NCI-H2029 treated with DMSO at 0.1 percent for 48 hours (cell line): ENCODE measurements at places on chromosomes 7 and 10.

- no peak for DNase-seq
Observed at GRCh38 chr7:84389242-84389641, 194.7 kb upstream of the SEMA3A start.

- no peak for DNase-seq
Observed at GRCh38 chr7:101116898-101117297, 10.0 kb upstream of the SERPINE1 start.

DNA sequence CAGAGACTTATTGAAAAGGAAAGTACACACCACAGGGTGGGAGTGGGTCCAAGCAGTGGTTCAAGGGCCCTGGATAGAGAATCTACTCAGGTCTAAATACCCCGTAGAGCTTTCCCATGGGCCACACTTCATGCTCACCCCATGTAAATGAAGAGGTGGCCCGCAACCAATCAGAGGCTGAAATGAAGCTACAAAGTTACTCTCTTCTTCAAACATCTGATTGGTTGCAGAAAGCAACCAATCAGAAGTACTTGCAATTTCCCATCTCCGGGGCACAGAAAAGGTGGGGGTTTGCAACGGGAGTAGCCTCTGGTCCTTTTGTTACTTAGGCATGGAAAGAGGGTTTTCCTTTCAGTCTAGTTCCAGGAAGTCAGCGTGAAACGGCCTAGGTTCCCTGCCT is 15.2 kb upstream of the GALNTL5 start:
- DNase-seq, result no peak

- DNase-seq, result no peak
Observed at GRCh38 chr10:4431114-4431863, 394.7 kb upstream of the AKR1E2 start.

DNA sequence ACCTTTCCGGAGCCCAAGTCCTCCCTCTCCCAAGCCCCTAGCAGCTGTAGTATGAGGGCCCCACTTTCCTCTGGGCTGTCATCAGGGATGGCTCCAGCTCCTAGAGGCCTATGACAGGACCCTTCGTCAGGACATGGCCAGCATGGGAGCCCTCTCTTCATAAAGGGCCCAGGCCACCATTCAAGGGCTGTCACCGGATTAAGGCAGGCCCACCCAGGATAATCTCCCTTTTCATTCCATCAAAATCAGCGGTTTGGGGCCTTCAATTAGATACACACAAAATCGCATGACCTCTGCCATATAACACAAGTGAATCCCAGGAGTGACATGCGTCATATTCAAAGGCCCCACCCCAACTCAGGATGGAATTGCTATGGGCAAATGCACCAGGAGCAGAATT is 12.2 kb upstream of the GDF10 start:
- DNase-seq, result no peak

- DNase-seq, result no peak
Observed at GRCh38 chr10:102603946-102604345, 40.3 kb upstream of the TRIM8 start.

DNA sequence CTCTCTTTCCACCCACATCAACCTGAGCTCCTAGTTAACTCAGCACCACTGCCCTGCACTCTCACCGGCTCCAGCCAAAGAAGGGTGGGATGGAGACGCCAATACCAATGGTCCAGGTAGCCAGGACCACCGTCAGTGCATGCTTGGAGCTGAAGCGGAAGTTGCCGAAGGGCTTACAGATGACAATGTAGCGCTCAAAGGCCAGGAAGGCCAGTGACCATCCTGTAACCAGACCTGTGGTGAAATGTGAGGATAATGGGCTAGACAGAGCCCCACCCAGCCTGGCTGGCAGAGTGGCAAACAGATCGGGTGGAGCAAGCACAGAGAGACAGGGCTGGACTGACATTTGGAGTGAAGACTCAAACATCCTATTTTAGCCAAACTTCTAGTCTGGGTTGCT is 673 bp downstream of the OPN1SW start:
- DNase-seq, result no peak

- no peak for DNase-seq
Observed at GRCh38 chr7:73817121-73817520, 13.7 kb upstream of the CLDN4 start.

DNA sequence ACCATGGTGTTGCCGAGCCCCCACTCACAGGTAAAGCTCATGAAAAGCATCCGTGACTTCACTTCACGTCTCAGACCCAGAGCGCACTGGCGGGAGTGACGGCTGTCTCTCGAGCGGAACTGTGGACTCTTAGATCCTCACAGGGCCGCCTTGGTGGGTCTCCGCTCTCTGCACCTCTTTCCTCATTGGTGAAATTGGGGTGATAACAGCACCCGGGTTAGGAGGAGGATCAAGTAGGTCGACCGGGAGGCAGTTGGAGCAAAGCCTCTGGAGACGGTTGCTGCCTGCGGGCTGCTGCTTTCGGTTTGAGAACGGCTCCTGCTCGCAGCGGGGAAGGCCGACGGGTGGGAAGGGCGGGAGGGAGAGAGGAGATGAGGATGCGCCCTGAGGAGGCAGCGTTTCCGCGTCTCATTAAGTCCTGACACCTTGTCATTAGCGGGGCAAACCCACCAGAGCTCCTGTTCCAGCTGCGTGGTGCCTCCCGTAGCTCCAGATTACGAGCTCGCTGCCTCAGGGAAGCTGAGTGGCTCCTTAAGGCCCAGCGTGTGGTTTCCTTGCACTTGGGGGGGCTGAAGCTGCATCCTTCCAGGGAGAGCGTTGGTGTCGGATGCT is 51.9 kb upstream of the CFAP46 start:
- DNase-seq, result no peak

- DNase-seq, result no peak
Observed at GRCh38 chr7:114622221-114622620, 207.6 kb downstream of the FOXP2 start.

DNA sequence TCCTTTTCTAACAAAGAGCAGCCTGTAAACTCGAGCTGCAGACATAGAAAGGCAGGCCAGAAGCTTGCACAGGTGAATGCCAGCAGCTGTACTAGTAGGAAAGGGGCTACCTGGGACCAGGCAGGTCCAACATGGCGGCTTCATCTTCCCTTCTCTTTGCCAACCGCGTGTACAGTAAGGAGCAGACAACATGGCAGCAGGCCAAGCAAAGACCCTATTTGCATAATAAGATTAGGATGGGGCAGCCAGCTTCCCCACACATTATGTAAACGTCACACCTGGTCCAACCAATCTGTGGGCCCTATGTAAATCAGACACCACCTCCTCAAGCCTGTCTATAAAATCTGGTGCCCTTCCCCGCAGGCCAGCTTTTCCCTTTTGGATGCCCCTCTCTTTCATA is 1186.5 kb upstream of the AUTS2 start:
- DNase-seq, result peak; percentile 63

DNA sequence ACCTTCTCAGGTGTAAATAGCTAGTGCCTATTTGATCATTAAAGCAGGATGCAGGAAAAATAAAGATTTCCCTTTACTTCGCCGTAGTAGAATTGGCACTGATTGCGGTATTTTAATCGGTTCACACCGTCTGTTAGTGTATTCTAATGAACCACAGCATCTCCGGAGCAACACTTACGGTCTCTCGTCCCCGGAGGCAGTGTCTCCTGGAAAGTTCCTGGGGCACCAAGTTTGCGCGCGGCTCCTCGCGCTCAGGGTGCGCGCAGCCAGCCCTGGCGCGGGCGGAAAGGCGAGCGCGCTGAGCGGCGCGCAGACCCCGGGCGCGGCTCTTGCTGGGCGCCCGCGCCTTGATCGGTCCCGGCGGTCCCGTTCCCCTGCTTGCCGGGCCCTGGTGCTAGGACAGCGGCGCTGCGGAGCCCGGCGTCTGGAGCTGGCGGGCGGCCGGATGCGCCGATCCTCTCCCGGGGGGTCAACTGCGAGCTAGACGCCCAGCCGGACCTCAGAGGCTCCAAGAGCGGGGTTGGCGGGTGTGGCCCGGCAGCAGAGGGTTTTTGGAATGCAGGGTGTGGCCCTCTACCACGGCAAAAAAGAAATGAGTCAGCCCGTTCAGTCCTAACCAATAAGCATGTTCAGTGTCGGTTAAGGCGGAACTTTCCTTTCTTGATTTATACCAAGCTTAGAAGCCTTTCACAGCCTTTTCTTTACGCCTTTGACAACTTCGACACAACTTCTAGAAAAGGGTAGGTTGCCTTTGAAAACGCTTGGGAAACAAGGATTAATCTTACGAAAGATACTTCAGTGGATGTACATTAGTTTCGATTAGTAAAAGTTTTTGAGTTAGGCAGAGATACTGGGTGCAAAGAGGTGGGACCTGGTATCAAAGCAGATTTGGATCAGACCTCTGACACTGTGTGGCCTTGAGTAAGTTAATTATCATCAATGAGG is 166.8 kb upstream of the ASAH2 start:
- no peak for DNase-seq

DNA sequence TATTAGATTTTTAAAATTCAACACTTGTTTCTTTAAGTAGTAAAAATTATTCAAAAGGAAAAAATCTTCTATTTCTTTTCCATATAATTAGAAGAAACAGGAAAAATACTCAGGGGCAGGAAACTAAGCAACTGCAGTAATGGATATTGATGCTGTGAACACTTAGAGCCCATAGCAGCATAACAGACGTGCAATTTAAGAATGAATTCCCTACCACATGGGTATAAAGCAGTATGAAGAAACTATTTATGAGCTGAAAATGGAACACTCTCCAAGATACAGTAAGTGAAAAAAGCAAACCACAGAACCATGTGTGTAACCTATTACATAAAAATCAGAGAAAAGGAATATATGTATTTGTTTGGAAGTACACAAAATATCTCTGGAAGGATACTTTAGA is 30.8 kb downstream of the ARHGAP19 start:
- DNase-seq, result no peak

- no peak for DNase-seq
Observed at GRCh38 chr10:73054286-73054685, 42.4 kb downstream of the P4HA1 start.

DNA sequence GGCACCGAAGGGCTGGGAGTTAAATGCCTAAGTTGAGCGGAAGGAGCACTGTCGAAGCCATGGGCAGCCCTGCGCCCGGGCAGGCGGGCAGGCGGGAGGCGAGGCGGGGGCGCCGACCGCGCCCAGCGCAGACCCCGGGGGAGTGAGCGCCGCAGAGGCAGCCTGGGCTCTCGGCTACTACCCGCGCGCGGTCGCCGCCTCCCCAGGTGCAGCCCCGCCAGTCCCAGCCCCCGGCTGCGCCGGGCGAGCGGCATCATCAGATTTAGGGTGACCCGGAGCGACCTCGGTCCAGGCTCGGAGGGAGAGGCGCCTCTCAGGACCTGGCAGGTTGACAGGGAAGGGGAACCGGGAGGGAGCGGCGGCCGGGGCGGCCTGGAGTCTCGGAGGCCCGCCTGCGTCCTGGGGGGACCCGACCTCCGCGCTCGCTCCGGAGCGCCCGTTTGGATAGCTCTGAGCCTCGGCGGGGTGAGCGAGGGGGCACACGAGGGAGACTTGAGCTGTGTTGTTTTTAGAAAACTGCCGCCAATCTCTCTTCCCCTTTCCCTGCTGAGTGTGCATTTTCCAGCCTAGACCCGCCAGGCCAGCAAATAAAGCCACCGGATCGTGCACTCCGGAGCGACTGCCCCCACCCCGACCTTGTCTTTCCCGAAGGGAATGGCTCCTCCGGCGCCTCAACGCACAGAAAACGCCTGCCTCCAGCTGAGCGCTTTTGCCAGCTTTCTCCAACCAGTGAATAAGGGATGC is 2.3 kb upstream of the NRP1 start:
- no peak for DNase-seq

DNA sequence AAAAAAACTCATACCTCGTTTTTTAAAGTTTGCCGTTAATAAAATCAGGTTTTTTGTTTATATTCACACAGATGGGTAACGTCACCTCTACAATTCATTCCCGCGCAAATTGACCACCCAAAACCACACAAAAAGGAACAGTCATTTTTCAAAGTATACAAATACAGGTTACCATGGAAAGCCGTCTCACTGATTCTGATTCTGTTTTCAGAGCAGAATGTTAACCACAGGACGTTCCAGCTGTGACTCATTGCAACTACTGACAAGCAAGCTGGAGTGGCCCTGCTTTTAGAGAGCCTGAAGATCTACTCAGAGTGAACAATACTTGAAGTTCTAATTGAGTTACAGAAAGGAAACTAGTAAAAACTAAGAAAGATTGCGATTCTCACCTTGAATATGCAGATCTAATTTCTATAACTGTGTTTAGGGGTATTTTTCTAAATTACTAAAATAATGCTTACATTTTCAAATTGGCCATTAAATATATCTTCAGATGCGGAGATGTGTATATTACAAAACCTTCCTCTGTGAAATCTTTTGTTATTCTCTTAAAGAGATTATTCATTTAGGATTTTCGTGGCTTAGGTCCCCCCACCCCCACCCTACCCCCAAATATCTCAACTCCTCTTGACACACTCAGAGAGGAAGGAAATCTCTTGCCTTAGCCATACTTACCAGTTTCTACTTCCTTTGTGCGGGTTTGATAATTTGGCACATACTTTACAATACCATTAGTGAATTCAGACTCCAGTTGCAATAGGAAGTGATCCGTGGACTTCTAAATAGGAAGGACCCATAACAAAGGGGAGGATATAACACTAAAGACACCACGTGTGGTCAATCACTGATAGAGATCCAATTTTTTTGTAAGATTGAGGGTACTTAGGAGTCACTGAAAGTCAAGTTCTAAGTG is 106.0 kb downstream of the CUBN start:
- DNase-seq, result no peak

- no peak for DNase-seq
Observed at GRCh38 chr10:44973323-44974081, 5.1 kb downstream of the DEPP1 start.

GRCh38 chr10:131210181-131210580 is 101.3 kb downstream of the TCERG1L start:
- DNase-seq, result no peak

GRCh38 chr10:18325889-18326531 is 185.8 kb downstream of the CACNB2 start:
- DNase-seq, result no peak

DNA sequence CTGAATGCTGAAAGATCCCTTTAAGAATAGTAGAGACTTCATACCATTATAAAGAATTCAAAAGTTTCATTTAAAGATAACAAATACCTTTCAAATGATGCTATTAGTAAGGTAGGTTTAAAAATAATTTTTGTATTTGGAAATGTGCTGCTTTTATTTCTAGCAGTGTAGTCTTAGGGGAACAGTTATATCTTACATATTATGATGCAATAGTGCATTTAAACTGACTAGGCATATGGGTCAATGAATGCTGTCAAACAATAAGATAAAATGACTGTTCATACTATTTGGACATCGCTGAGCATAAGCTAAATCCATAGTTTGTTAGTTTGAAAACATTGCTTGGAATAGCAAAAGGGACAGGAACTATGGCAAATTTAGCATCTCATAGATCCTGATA is 354.8 kb upstream of the SEMA3A start:
- no peak for DNase-seq

DNA sequence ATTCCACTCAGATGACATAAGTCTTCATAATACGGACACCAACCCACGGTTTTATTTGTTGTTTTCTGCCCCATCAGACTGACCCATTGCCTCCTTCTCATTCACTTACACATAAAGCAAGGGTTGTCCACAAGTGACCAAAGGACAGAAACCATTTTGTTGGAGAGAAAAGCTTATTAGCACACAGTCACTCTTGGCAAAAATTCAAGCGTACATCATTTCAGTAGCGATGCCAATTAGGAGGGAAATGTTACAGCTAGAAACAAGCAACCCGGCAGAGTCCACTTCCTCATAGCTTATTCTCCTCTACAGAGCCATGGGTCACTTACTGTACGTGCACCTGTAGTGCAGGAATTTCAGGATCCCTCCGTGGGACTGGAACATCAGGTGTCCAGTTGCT is 23.0 kb downstream of the ABLIM1 start:
- no peak for DNase-seq
